ENCODE measurements at places on chromosomes 6 and 20.

DNA sequence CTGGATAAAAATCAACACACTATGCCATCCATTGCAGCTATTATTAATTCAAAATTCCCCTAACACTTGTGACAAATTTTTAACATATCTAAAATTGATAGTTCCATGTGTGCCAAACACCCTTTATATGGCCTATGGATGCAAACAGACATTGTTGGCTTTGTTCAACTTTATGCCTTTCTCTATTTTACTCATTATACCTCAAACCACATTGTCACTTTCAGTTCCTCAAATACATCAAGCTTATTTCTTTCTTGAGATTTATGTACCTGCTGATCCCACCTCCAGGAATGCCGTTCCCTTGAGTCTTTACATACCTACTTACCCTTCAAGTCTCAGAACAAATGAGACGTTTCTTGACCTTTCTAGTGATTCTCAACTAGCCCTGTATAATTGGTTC lies 193.5 kb upstream of the PLN start:
- no peak for DNase-seq

GRCh38 chr6:100753421-100753820 lies 127.7 kb downstream of the ASCC3 start:
- no peak for DNase-seq

DNA sequence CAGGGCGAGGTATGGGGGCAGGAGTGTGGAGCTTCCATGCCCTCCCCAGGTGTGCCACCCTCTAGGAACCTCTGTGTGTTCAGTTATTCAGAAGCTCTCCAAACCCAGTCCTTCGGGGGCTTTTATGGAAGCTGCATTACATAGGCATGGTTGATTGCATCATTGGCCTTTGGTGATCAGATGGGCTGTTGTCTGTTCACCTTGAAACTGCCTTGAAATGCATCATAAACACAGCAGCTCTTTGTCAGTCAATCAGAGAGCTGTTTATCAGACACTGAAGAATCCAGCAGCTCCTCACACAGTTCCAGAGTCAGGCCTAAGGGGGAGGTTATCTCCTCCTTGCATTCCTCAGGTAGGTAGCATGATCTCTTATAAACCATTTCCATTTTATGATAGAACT lies 62.4 kb downstream of the E2F3 start:
- no peak for DNase-seq

GRCh38 chr6:135128268-135128914 lies 52.7 kb upstream of the MYB start:
- no peak for DNase-seq

GRCh38 chr6:10421921-10422736 lies 7.3 kb upstream of the TFAP2A start:
- DNase-seq, result no peak

GRCh38 chr20:63602321-63602720 lies 24.6 kb downstream of the GMEB2 start:
- no peak for DNase-seq

- DNase-seq, result no peak
Observed at GRCh38 chr6:36873612-36874442, 776 bp downstream of the PPIL1 start.

- DNase-seq, result no peak
Observed at GRCh38 chr6:25524542-25524941, 127.5 kb upstream of the SCGN start.

DNA sequence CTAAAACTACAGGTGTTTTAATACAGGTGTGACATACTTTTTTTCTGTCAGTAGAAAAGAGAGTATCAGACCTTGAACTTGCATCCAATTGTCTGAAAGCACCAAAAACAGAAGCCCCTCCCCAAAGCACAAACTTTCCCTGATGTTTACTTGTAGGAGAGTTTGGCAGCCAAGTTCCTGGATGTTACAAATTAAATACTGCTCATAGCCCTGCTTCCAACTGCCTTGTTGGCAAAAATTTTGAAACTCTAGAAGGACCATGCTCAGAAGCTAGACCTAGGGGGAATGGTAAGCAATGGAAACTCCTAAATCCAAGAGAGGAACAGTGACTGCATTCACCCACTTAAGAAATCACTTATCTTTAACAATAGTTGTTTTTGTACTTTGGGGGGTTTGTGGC lies 17.0 kb upstream of the ARG1 start:
- no peak for DNase-seq

GRCh38 chr20:10590950-10591671 lies 82.7 kb downstream of the JAG1 start:
- no peak for DNase-seq
